ENCODE measurements at places on chromosomes 1 and 21.

DNA sequence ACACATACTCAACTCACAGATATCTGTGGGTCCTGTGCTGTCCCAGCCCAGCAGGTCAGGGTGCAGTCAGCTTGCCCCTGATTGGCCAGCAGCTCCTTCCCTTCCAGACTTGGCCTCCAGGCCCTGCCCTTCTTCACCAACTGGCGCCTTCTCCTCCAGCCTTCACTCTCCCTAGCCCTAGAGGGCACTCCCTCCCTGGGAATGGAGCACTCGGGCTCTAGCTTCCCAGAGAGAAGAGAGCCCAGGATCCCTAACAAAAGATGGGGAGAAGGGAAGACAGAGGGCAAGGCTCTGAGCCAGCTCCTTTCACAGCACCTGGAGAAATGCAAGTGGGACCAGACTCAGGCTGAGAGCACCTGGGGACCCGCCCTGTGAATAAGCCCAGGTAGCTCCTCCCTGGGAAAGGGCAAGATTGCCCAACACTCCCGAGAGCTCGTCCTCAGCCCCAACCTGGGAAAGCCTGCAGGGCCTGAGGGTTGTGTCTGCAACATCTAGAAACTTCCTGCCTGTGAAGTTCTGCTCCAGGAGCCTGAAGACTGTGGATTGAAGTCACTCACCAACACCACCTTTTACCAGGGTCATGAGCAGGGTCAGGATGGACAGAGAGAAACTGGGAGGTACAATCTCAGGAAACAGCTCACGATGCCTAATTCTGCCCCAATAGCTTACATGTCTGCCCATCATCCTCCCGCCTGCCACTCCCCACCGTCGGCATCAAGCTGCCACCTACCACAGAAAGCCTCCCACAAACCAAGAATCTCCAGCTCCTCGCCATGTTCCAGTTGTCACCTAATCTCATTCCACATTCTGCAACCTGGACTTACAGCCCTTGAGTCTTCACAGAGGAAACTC, at the start of gene PGLYRP4:
Gene PGLYRP4, minus strand, starts transcription at position 331 of the 852 bp plus-strand sequence. CDS start 909 bp downstream, outside the sequence.
- no peak for DNase-seq

GRCh38 chr1:94332516-94332915, 85.7 kb upstream of the ABCD3 start:
- DNase-seq: no peak

- no peak for DNase-seq
Measured at GRCh38 chr1:168693872-168694238, 35.2 kb downstream of the DPT start.

GRCh38 chr1:188719735-188720134, 1757.9 kb downstream of the BRINP3 start:
- DNase-seq: no peak

DNA sequence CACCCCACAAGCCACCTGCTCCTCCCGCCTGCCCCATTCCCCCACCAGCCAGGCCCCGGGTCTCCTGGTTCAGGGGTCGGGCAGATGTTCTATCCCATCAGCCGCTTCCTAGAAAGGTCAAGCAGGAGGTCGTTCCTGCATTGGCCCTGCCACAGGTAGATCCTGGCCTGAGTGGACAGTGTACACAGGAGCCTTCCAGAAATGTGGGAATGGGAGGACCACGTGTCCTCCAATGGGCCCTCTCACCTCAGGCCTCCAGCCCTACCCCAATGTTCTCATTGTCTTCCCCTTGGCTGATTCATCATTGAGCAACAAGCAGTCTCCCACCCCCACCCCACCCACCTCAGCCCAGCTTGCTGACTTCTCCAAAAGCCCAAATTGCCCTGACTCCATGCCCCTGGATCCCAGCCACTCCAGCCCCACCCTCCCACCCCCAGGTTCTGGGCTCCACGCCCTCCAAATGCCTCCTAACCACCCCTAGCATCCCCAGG, 2.1 kb downstream of the S100A16 start:
- peak; percentile 93 for DNase-seq

- DNase-seq: no peak
Measured at GRCh38 chr1:3477241-3477995, 23.0 kb downstream of the ARHGEF16 start.

- DNase-seq: no peak
Measured at GRCh38 chr1:80427881-80428280, 1372.9 kb upstream of the ADGRL2 start.

DNA sequence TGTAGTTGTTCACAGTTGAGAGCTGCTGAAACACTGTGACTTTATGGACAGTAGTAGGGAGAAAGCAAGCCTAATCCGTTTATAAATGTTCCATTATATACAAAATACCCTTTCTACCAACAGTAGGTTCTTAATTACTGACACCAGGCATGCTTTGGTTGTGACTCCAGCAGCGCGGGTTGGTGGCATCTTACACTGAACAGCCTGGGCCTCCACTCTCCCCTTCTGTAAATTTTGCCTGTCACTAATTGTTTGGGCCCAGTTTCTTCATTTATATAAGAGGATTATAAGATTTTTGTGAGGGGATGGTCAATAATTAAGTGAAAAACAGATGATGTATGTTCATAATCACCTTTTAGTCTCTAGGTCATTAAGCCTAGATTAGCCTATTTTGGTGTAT, 58.2 kb downstream of the ITSN1 start:
- no peak for DNase-seq

DNA sequence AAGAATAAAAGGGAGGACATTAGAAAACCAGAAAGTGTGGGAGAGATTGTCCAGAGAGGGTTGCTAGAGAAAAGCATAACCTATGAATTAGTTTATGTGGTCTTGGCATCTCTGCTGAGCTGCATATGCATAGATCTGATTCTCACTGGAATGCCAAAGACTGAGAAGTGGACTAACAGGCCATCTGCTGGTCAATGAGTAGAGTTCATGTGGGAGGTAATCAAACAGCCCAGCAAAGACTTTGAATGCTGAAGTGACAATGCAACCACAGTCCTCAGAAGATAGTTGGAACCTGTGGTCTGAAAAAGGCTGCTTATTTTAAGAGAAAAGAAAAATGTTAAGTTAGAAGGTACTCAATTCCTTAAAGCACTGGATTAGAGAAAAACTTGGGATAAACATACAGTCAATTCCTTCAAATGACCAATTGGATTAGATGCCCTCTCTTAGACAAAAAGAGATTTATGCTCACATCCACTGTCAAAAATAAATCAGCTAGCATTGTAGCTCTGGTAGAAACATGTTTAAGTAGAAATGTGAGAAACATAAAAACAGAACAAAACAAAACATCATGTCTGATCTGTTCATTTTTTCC, 382.8 kb downstream of the AMY1C start:
- DNase-seq: peak; percentile 0

DNA sequence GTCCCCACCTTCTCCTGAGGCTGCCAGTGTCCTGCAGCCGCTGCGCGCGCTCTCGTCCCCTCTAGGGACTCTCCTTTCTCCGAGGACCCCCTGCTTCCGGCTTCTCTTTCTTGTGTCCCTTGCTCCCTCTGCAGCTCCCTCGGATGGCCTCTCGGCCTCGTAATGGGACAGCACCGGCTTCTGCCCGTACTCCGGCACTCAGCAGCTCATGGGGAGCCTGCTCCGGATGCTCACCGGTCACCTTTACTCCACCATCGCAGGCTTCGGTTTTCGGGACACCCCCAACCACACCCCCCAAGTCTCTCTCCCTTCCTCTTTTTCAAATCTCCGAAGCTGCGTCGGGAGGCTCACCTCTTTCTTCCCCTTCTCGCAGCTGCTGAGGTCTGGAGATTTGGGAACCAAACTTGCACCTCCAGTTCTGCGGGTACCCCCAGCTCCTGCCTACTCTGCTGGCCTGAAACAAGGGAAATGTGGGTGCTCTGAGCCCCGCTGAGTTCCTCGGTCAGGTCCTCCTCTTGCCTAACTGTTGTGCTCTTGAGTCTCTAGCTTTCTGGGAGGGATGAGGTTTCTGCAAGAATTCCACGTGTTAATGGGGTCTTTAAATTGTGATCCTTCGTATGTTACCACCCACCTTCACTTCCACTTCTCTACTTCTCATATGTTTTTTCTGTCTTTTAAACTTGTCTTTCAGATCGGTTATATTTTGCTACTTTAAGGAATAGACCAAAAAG, 930 bp downstream of the CDC14A start:
- peak; percentile 4 for DNase-seq
